ENCODE measurements at places on chromosomes 3 and 15.

DNA sequence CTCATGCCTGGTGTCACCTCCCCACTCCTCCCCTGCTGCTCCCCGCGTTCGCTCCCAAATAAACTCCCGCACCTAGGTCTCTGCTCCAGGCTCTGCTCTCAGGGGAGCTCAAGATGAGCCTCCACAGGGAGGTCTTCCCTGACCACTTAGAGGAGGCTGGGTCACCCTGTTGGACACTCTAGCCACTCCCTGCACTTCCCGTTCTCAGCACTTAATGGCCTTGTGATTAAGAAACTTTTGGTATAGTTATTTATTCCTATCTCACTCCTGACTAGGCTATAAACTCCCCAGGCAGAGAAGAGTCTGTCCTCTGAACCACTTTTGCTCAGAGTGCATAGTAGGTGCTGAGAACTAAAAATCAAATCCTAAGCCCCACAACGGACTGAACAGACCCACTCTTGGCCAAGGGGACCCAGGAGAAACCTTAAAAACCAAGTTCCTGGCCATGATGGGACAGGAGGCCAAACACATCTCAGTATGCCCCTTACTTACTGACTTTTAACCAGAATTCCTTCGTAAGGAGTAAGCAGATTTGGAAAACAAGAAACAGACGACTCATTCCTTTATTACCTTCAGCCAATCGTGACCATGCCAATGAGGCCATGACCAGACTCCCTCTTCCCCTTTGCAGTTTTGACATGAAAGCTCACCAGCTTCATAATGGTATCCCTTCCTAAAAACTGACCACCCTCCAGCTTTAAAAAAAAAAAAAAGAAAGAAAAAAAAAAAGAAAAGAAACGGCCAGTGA is 69.0 kb upstream of the HRH1 start:
- DNase-seq = no peak

GRCh38 chr3:146124126-146124801 is 36.7 kb downstream of the PLOD2 start:
- no peak for DNase-seq

- no peak for DNase-seq
Observed at GRCh38 chr3:18810306-18810661, 338.0 kb upstream of the KCNH8 start.

DNA sequence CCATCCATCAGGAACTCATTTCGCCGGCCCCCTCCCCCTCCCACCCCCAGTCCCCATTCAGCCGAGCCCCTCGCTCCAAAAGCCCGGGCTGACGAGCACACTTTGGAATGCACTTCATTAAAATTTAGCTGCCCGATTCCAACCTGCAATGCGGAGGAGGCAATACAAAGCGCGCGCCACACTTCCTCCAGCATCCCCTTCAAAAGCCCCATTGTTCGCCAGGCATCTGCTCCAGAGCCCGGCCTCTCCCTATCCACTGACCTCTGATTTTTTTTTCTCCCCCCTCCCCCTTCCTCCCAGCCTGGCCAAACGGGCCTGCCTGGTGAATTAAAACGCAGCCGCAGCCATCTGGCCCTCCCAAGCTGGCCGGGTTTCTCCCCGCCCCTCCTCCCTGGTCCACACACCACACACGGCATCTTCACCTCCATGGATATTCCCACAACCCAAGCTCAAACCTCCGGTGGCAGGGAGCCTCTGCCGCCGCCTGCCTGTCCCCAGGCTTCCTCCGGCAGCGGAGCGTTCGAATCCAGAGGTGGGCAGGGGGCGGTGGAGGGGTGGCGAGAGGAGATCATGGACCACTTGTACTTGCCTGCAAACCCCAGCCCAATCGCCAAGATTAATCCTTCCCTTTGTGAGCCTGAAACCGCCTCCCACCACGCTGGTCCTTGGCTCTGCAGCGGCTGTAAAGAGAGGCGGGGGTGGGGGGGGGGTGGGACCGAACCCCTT is 441.3 kb downstream of the MAGI1 start:
- DNase-seq = peak; percentile 66

DNA sequence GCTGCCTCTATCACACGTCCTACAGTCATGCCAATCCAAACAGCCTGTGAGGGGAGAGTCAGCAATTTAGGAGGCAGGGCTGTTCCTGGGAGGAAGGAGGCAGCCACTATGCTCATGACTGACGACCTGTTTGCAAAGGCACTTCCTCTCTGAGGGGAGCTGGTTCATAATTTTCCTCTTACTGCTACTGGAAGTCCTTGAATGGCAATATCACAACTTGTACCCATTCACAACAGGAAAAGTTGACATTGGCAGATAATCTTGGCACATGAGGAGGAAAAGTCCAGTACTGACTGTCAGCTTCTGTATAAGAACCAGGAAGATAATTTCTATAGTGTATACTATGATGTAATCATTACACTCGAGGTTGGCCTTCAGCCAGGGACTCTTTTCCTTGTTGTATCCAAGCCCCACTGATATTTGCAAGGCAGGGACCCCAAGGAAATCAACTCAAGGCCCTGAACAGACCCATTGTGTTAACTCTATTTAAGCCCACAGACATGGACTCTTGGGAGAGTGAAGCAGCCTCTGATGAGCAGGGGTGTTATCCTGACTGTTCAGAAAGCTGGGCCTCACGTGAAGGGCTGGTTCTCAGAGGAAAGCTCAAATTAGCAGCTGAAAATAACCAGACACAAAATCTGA is 267.3 kb upstream of the ADAMTS9 start:
- DNase-seq = no peak

GRCh38 chr15:101470548-101471239 is 18.8 kb downstream of the PCSK6 start:
- no peak for DNase-seq

- no peak for DNase-seq
Observed at GRCh38 chr3:53134631-53135232, 4.5 kb upstream of the RFT1 start.

- DNase-seq = peak; percentile 46
Observed at GRCh38 chr15:59611276-59612260, at the start of gene GCNT3. GCNT3 (plus strand) TSS chr15:59611783; CDS start chr15:59618239, 6,456 bp downstream.

DNA sequence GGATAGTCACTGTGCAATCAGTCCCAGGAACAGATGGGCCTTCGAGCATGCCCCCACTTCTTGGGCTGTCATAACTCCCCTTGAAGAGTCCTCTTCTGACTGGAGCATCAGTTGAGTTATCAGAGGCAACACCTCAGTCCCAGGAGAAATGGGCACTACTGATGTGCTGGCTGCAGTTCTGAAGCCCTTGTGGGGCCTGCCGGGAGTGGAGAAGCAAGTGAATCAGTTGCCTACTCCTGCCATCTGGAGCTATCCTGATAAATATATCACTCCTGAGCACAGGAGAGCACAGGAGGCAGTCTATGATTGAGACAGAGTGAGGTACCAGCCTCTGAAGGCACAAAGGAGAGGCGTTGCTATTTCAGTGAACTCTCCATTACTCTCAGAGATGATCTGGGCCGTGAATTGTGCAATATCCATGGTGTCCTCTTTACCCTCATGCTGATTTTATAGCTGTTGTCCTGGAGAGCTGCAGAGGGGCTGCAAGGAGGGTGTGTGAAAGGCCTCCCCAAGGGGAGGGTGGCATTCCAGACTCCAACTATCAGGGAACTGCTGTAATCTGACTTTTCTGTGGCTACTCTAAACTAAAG is 344.2 kb upstream of the ROPN1 start:
- no peak for DNase-seq

- no peak for DNase-seq
Observed at GRCh38 chr3:52894756-52895155, 2.6 kb downstream of the STIMATE start.

DNA sequence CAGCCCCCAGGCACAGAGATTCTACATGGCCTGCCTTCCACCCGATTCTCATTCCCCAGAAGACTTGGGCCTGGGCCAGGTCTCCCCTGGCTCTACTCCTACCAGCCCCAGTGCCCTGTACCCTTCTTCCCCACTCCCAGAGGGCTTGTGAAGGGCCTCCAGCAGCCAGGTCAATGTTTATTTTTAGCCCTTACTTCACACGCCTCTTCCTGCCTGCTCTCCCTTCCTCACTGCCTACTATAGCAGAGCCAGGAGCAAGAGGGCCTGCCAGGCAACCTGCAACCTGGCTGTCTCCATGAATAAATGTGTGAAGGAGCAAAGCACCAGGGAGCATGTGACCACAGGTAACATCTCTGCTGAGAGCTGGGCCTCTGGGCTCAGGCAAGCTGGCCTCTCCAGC is 26.4 kb upstream of the APEH start:
- DNase-seq = no peak

GRCh38 chr3:30752970-30753369 is 141.5 kb downstream of the GADL1 start:
- DNase-seq = no peak

DNA sequence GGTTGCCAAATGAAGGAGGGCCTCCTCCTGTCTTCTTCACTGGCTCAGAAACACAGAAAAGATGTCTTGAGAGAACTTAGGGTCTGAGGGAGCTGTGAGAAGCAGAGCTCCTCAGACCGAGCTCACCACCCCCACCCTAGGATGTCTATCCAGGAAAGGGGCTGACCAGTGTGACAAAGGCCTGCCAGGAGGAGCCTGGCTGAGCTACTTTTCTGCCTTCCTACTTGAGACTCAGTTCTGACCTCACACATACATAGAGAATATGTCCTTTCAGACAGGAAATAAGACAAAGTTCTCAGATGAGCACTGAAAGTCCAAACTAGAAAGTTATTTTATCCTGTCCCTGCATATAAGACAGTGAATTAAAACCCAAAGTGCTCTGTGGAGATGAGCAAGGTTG is 54.5 kb downstream of the KIF9 start:
- no peak for DNase-seq

DNA sequence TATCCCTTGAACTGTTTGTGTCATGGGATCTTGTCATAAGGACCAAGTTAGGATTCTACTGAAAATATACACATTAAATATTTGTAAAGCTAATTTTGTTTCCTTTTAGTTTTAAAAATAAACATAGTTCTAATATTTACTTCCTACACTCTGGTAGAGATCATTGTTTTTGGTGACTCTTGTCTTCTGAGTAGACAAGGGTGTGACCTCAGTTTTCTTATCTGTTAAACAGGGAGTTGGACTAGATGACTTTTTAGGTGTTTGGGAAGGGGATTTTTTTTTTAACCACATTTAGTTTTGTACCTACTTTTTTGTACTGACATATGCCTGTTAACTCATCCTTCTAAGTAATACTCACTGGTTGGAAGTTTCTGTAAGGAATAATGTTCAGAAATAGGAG is 30.8 kb downstream of the PLS1 start:
- no peak for DNase-seq

DNA sequence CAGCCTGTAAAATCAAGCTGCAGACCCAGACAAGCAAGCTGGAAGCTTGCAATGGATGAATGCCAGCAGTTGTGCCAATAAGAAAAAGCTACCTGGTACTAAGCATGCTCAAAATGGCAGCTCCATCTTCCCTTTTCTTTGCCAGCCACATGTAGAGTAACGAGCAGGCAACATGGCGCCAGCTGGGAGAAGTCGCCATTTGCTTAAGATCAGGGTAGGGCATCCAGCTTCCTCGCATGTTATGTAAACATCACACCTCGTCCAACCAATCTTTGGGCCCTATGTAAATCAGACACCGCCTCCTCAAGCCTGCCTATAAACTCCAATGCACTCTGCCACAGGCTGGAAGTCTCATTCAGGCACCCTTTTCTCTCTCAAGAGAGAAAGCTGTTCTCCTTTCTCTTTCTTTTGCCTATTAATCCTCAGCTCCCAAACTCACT is 973.9 kb downstream of the FHIT start:
- DNase-seq = no peak

DNA sequence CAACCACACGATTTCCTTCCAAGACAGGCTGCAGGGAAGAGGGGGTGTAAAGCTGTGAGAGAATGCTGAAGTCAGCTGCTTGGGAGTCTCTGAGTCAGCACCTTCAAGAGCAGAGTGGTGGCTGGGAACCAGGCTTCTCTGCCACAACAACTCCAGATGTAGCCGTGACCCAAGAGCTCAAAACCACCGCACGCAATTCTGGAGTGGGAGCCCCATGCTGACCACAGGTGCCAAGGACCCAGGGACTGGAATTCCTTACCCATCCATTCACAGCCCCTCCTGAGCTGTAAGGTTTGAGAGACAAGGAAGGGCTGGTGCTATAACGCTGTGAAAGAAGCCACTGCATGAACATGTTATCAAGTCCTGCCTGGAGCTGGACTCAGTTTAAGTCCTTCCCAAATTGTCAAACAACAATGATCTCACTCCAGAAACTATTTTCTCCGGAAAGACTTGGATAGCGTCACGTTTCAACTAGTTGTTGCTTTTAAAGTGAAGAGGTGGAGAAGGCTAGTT is 61.4 kb downstream of the UMPS start:
- no peak for DNase-seq

- DNase-seq = no peak
Observed at GRCh38 chr3:102577082-102577789, 142.4 kb downstream of the ZPLD1 start.

GRCh38 chr3:138921316-138922292 is 25.3 kb downstream of the FOXL2 start:
- no peak for DNase-seq

DNA sequence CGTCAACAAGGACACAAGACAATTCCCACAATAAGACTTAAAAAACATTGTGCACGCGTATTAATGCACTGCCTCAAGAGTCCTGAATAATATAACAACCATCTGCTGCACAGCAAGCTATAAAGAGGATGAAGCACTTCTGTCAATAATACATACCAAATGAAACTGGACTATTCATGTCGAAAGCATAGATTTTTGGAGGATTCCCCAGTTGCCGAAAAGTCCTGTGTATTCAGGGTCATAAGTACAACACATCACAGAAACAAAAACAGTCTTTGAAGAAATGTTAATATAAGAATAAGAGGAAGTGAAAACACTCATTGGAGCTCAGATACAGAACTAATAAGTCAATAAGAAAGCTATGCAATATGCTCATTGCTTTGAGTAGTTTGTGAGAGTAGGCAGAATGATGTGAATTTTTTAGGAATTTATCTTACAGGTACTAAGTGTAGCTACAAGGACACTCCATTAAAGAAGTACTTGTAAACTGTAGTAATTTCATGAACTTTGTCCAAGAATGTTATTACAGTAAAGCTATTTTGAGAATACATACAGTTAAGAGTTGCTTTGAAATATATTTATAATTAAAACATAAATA is 31.6 kb downstream of the CBLB start:
- DNase-seq = no peak

GRCh38 chr3:123161167-123161566 is 40.6 kb upstream of the SEC22A start:
- no peak for DNase-seq

DNA sequence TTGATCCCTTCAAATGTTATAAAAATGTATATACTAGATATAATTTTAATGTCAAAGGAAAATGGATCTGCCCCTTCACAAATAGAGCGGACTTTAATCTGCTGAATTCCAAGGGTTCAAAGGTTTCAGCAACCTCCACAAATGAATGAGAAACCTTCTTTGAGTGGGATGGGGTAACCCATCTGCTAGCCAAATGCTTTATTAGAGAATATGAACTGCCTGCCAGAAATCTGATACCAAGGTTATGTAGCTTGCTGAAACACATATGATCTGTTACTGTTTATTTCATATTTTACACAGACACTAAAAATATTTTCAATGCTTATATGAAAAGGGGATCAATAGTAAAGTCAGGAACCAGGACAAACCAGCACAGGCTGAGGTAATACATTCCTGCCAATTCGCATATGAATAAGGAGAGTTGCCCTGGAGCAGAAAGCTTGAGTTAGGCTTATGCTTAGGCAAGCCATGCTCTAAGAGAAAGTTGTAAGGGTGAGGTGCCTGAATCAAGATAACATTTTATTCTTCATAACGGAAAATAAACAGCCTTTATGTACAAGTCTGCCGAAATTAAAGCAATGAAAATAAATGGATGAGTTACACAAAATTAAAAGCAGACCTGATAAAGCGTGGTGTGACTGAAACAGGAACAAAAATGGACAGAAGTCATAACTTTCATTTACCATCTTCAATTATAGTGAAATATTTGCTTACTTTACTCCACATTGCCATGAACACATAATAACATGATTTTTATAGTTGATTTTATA is 26.5 kb downstream of the PLOD2 start:
- DNase-seq = no peak
